ENCODE measurements at places on chromosomes 2 and 18.

DNA sequence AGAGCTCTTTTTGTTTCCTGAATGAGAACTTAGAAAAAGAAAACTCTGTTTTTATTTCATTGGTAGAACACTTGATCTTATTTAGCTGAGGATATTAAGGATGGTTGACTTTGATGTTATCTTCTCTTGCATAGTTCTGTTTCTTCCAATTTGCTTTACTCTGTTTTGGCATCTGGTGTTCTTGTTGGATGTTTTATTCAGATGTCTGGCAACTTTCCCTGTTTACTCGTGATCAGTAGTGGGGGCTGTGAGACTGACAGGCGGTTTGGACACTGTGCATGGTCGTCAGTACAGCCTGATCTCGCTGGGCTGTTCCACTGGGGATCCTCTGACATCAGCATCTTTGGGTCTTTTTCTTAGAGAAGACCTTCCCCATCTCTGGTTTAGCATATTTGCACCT lies 100.1 kb downstream of the TSN start:
- no peak for DNase-seq
- H3K4me1 ChIP-seq, result no peaks in the 10 kb centered on the region
- H3K27ac ChIP-seq, result no peak overlapping the region
- H3K4me3 ChIP-seq, result no peak overlapping the region

- DNase-seq, result no peak
- no peak overlapping the region for H3K4me3 ChIP-seq
- peaks cover 11% of the 10 kb centered on the region for H3K36me3 ChIP-seq
- H3K27ac ChIP-seq, result no peak overlapping the region
- peaks cover 18% of the 10 kb centered on the region for H3K4me1 ChIP-seq
- H3K27me3 ChIP-seq, result no peaks in the 10 kb centered on the region
Measured at GRCh38 chr2:47041063-47041462, 114.0 kb downstream of the STPG4 start.

DNA sequence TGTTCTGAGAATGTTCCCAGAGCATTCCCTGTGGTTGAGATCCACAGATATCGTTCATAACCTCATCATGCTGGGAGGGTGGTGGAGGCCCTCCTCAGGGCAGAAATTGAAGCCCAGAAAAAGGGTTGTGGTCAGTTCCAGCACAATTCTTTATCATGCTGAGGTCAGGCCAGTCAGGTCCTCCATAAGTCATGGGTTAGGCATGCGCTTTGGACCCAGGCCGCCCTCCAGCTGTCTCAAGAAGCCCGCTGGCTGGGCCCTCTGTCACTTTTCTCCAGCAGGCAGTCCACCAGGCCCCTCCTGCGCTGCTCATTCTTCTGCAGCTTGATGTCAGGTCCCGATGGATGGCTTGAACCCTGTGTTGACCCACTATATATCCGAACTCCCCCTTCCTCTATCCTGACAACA lies 151.1 kb upstream of the NT5C1B start:
- DNase-seq, result no peak
- H3K4me3 ChIP-seq, result no peak overlapping the region
- H3K27me3 ChIP-seq, result no peaks in the 10 kb centered on the region
- H3K36me3 ChIP-seq, result peaks cover 6% of the 10 kb centered on the region
- H3K4me1 ChIP-seq, result no peaks in the 10 kb centered on the region
- H3K27ac ChIP-seq, result no peak overlapping the region

DNA sequence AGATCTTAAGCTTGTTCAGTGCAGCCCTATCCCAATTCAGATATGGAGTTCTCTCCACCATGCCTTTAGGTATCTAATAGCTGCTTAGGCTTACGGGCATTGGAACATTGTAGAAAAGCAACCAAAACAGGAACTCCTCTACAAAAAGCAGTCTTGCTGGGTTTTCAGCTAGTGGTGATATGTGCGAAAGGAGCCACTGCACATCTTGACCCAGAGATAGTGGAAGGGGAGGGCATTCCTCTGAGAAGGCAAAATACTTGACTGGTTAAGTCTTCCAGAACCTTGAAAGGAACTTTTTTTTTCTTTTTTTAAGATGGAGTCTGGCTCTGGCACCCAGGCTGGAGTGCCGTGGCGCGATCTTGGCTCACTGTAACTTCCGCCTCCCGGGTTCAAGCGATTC lies 2.6 kb upstream of the TNFAIP6 start:
- DNase-seq, result no peak
- H3K4me1 ChIP-seq, result no peaks in the 10 kb centered on the region
- H3K36me3 ChIP-seq, result no peaks in the 10 kb centered on the region
- no peak overlapping the region for H3K4me3 ChIP-seq

GRCh38 chr2:96565111-96565510 lies 28.6 kb downstream of the ARID5A start:
- H3K27ac ChIP-seq, result no peak overlapping the region
- no peaks in the 10 kb centered on the region for H3K27me3 ChIP-seq
- H3K4me3 ChIP-seq, result no peak overlapping the region
- peaks cover 3% of the 10 kb centered on the region for H3K4me1 ChIP-seq
- no peaks in the 10 kb centered on the region for H3K36me3 ChIP-seq

- H3K4me1 ChIP-seq, result peaks cover 6% of the 10 kb centered on the region
- DNase-seq, result no peak
- no peaks in the 10 kb centered on the region for H3K27me3 ChIP-seq
Measured at GRCh38 chr2:219155054-219155644, 5.5 kb downstream of the NHEJ1 start.

DNA sequence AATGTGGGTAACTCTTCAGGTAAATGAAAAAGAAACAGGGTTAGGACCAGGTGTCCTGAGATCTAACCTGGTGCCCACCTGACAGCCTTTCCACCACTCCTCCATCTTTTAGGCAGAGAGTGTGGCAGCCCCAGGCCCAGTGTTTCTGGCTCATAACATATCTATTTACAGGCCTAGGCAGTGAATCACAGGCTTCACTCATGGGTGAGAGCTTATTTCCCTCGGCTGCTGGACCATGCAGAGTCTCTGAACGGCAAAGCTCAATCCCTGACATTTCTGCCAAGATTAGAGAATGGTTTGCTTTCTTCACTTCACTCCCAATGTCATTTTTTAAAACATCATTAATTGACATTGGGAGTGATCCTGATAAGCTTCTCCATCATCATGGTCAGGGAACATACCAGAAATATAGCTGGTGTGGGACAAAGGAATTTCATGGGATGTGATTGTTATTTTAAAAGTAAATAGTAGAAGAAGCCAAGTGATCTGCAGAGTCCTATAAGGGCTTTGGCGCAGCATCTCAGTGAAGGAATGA lies 323.9 kb downstream of the SETBP1 start:
- no peak for DNase-seq
- H3K27me3 ChIP-seq, result no peaks in the 10 kb centered on the region
- peaks cover 3% of the 10 kb centered on the region for H3K4me1 ChIP-seq
- H3K36me3 ChIP-seq, result no peaks in the 10 kb centered on the region
- no peak overlapping the region for H3K27ac ChIP-seq
- H3K4me3 ChIP-seq, result no peak overlapping the region

- H3K27ac ChIP-seq, result no peak overlapping the region
- H3K27me3 ChIP-seq, result no peaks in the 10 kb centered on the region
- no peak overlapping the region for H3K4me3 ChIP-seq
Measured at GRCh38 chr2:165706960-165707487, 87.0 kb downstream of the GALNT3 start.

DNA sequence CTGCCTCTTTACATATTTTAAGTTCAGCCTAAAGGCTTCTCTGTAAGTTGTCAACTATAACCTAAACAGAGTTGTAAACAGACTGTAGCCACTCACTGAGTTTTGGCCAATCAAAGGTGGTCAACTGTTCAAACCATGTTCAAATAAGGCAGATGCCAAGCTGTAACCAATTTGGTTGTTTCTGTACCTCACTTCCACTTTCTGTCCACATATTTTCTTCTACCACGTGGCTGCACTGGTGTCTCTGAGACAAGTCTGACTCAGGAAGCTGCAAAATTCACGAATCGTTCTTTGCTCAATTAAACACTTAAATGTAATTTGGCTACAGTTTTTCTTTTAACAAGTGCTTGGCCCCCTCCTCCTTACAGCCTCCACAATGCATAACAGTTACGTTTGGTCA lies 555.2 kb downstream of the CNTNAP5 start:
- H3K27ac ChIP-seq, result no peak overlapping the region
- no peaks in the 10 kb centered on the region for H3K27me3 ChIP-seq
- H3K36me3 ChIP-seq, result no peaks in the 10 kb centered on the region
- H3K4me1 ChIP-seq, result no peaks in the 10 kb centered on the region

- H3K4me1 ChIP-seq, result peaks cover 3% of the 10 kb centered on the region
- DNase-seq, result no peak
- H3K4me3 ChIP-seq, result no peak overlapping the region
Measured at GRCh38 chr2:45132551-45132950, 123.3 kb upstream of the SIX2 start.

DNA sequence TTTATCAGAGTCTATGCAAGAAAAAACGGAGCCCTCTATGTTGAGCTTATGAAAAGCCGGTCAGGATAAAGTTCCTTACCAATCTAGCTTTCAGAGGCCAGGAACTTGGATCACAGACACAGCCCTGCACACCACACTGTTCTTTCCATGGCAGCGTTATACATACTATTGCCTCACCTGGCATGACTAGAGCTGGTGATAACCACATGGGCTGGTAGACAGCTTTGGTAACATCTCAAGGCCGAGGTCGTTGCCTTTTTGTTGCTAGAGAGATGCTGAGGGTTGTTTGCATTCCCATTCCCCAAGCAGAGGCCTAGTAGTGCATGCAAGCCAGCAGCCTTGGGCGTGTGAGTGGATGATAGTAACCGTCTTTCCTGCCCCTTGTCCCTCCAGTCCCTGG lies 78.0 kb downstream of the ITGB1BP1 start:
- H3K36me3 ChIP-seq, result no peaks in the 10 kb centered on the region
- H3K27ac ChIP-seq, result no peak overlapping the region
- no peaks in the 10 kb centered on the region for H3K4me1 ChIP-seq

DNA sequence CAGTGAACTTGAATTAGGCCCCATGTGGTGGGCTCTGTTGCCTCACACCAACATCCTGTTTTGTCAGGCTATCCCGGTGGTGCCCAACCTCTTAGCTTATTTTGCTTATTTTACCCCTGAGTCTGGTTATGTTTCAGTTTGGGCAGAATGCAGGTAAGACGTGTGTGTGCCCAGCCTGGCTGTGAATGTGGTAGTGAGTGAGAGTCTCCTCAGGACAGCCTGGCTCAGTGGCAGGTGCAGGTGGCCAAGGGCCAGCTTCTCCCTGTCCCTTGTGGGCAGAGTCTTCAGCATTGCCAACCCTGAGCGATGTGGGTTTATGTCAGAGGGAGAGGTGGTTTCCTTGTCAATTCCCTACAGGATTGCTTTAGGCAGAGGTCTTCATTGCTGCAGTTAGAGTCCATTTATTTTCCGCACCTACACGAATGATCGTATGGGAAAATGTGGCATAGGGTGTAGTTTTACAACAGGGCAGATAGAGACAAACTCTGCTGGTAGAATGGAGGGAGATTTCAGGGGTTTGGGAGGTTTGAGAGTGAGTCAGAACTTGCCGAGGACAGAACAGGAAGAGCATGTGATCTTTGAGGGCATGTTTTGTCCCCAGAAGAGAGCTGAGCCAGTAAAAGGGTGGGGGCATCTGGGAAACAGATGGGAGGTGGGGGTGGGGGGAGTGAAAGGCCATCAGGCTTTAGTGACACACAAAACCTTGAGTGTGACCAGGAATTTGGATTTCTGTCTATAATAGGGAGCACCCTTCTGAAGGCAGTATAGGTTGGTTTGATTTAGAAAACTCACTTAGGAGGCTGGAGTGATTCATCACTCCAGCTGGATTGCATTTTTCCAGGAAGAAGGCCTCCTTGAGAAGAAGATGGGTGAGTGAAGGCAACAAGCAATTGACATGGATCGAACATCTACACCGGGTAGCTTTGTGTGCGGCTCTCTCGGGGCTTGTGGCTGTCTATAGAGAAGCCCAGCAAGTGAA lies 156.2 kb upstream of the CELF4 start:
- H3K36me3 ChIP-seq, result no peaks in the 10 kb centered on the region
- no peaks in the 10 kb centered on the region for H3K27me3 ChIP-seq
- H3K27ac ChIP-seq, result no peak overlapping the region
- no peak overlapping the region for H3K4me3 ChIP-seq
- no peak for DNase-seq

DNA sequence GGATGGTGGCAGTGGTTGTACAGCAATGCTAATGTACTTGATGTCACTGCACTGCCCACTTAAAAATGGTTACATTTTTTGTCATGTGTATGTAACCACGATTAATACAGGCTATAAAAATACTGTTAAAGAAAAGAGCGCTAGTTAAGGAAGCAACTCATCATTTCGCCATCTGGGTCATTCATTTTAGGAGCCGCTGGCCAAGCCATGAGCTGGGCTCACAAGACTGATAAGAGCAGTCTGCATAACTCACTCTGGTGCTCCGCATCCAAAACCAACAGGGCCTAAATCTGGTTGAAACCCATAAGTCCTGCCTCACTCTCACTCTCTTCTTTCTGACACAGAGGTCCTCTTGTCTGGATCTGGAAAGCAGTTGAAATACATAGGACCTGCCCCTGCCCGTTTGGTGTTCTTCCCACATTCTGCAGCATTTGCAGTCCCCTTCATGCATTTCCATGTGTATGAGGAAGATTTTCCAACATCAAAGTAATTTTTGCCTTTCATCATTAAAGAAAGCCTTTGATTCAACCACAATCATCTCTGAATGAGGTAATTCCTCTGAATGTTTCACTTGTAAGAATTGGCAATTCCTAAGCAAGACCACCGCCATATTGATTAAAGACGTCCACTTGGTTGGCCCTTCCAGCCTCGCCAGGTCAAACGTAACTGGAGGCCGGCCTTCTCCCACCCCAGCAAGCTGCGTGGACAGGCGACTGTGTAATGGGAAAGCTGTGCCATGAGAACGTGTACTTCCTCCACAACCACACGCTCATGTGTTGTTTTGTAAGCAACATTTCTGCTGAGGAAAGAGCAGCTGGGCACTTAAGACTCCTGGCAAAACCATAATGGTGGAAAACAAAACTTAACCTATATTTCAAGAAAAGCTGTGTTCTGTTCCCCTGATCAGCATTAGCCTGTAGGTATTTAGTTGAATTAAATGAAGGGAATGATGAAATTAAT lies 112.2 kb downstream of the VAPA start:
- no peak overlapping the region for H3K4me3 ChIP-seq
- peaks cover 3% of the 10 kb centered on the region for H3K4me1 ChIP-seq
- DNase-seq, result no peak
- H3K27me3 ChIP-seq, result no peaks in the 10 kb centered on the region
- H3K36me3 ChIP-seq, result no peaks in the 10 kb centered on the region
- H3K27ac ChIP-seq, result no peak overlapping the region

DNA sequence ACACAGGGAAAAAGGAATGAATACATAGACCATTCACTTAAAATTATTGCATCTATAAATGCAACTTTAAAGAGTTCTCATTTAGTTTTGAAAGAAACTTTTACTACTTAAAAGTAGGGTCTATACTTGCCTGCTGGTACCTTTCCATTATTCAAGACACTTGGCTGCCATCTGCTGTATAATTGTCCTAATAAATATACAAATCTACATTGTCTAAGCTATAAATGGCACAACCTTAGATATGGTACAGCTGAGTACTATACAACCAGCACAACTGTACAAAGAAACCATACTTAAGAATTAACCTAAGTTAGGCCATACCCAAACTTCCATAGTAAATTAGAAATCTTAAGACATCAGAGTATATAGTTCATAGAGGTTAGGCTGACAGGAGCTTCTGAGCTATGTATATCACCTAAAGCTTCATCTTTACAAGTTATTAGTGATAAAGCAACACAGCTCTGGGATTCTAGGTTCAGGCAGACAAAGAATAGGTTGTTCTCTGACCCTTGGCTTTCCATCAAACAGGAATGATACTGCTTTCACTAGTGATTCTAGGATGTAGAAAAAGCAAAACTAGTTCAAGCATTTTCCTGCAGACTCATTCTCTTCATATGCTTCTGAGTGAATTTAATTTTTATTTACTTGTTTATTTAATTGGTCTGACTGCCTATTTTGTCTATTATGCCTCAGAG lies 22.1 kb downstream of the EXOC6B start:
- H3K4me1 ChIP-seq, result peaks cover 7% of the 10 kb centered on the region
- H3K36me3 ChIP-seq, result peaks cover 12% of the 10 kb centered on the region
- no peak overlapping the region for H3K27ac ChIP-seq
- no peak for DNase-seq
